ENCODE measurements at places on chromosomes 2 and 18.

DNA sequence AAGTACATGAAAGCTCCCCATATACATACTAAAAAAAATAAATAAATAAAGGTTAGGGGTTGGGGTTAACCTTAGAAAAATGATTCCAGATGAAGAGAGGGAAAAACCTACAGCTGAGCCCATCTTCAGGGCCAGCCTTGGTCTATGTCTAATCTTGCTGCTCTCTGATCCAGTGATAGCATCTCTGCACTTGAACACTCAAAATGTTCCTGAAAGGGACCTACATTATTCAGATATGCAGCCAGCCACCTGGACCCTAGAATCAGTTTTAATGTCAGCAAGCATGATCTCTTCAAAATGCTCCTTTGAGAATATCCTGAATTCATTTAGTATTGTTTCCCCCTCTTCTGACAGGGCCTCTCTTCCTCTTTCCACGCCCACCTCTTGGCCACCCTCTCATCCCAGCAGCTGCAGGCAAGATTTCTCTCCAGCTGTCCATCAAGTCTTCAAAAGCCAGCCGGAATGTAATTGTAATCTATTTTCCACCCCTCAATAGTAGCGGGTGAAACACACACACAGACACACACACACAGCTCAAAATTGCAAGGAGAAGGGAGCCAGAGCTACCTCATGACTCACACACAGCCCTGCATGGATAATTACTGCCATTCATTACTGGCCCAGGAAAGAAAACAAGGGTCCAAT, 135.5 kb downstream of the MYO3B start:
- DNase-seq, result no peak

GRCh38 chr2:160022162-160022561, 40.3 kb downstream of the PLA2R1 start:
- peak; percentile 42 for DNase-seq

- no peak for DNase-seq
Observed at GRCh38 chr2:178928077-178928476, 120.9 kb upstream of the TTN start.

- no peak for DNase-seq
Observed at GRCh38 chr2:23954325-23955014, 14.2 kb downstream of the UBXN2A start.

GRCh38 chr2:57990118-57990725, 56.4 kb upstream of the VRK2 start:
- DNase-seq, result no peak

GRCh38 chr18:64027931-64028695, 58.2 kb downstream of the SERPINB8 start:
- DNase-seq, result no peak

- no peak for DNase-seq
Observed at GRCh38 chr18:45034179-45034578, 353.5 kb downstream of the SETBP1 start.

DNA sequence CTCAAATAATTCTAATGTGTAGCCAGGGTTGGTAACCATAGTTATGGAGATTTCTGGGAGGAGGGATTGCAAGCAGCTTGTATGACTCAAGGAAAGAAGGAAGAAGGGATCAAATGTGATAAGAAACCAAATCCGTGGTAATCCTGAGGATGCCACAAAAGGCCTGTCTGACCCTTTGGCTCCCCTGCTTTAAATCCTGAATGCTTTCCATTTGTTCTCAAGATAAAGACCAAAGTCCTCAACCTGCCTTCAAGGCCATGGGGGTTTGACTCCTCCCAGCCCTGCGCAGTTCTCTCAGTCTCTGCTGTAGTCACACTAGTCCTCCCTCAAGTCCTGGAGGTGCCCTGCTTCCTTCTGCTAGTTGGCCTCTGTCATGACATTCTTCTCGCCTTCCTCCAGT, 74.0 kb downstream of the SUMO1 start:
- no peak for DNase-seq

GRCh38 chr2:86420913-86421312, 20.3 kb upstream of the KDM3A start:
- peak; percentile 26 for DNase-seq

DNA sequence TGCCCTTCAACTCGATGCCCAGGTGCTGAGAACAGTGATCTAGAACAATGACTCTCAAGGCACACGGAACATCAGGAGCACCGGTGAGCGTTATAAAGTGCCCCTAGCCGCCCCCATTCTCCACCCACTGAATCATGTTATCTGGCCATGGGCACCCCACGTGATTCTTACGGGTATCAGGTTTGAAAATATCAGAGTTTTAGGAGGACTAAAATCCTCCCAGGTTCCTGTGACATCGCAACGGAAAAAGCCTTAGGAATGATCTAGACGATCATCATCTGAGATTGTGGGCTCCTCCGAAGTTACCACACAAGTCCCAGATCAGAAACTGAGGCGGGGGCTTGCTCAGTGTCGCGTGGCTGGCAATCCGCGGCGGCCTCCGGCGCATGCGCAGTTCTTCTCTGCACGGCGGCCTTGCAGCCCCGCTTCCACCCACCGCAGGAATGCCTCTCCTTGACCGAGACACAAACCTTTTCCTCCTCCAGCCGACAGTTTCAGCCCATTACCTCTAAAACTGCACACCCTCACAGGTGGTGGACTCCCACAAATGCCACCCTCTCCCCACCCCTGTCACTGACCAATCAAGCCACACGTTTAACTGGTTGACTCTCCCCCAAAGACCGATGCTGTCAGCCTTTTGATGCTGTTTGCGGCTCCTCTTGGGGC, 5.8 kb upstream of the MRPL33 start:
- peak; percentile 21 for DNase-seq

- peak; percentile 71 for DNase-seq
Observed at GRCh38 chr2:24546669-24547068, 55.6 kb downstream of the NCOA1 start.
